Suppressor macrophage (primary cell): ENCODE measurements at places on chromosomes 1 and 21.

DNA sequence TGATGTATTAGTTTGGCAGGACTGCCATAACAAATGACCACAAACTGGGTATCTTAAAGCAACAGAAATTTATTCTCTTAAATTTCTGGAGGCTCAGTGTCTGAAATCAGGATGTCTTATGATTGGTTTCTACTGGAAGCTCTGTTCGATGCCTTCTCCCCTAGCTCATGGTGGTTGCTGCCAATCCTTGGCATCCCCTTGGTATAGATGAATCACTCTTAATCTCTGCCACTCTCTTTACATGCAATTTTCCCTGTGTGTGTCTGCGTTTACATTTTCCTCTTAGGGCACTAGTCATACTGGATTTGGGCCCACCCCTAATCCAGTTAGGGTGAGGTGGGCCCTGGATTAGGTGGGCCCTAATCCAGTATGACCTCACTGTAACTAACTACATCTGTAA, 54.7 kb upstream of the MPC2 start:
- no peak for DNase-seq

DNA sequence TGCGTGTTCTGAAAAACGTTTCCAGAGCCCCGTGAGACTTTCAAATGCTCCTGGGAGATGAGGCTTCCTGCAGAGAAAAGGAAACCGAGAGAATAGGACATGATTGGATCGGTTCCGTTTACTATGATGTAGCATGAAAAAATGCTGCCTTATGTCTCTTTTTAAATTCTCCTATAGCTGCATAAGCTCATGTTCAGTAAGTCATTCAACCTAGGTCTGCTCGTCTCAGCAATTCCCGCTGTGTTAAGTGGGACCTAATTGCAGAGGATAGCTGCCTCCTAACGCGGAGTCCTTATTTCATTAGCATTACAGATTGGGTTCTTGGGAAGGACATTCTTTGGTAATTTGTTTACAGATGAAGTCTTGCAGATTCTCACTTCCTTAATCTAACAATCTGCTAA, 165.3 kb downstream of the GALNT2 start:
- no peak for DNase-seq

GRCh38 chr21:28374881-28375280, 617.8 kb downstream of the LTN1 start:
- no peak for DNase-seq

DNA sequence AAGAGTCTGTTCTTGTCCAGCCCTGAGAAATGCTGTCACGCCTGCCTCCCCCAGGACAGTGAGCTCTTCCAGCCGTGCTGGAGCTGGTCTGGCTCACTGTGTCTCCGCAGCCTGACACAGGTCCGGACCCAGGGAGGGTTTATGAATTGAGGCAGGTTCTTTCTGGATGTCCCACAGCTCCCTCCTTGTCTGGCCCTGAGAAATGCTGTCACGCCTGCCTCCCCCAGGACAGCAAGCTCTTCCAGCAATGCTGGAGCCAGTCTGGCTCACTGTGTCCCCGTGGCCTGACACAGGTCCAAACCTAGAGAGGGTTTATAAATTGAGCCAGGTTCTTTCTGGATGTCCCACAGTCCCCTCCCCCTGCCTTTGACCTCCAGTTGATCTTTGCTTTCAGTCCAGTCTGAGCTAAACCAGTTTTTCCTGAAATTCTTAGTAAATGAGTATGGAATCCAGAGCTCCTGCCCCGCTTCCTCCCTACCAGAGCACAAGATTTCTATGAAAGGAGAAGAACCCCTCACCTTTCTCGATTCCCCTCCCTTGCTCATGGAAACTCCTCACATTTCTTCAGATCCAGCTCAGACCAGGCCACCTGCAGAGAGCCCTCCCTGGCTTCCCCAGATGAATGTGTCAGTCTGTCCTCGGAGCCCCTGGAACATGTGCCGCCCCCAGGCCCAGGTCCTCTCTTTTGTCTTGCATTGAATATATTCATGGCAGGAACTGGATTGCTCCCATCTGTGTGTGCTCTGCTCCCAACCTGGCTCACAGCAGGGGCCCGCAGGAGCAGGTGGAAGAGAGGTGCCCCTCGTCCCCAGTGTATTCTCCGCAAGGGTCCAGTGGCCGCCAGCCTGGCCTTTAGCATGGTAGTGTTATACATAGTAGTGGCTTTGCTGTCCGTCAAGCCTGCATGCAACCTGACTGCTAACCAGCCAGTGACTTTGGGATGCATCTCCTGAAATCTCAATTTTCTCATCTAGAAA, 116.3 kb downstream of the EPHB2 start:
- DNase-seq = no peak

DNA sequence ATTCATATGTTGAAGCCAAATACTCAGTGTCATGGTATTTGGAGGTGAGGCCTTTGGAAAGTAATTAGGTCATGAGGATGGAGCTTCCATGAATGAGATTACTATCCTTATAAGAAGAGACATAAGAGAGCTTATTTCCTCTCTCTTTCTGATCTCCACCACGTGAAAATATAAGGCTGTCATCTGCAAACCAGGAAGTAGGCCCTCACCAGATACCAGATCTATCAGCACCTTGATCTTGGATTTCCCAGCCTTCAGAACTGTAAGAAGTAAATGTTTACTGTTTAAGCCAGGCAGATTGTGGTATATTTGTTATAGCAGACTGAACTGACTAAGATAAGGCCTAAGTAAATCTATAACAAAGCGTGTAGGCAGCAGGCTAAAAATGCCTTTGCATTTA, 25.3 kb downstream of the RBM11 start:
- DNase-seq = peak; percentile 51

GRCh38 chr1:113191579-113192076, 118.6 kb downstream of the LRIG2 start:
- peak; percentile 13 for DNase-seq

DNA sequence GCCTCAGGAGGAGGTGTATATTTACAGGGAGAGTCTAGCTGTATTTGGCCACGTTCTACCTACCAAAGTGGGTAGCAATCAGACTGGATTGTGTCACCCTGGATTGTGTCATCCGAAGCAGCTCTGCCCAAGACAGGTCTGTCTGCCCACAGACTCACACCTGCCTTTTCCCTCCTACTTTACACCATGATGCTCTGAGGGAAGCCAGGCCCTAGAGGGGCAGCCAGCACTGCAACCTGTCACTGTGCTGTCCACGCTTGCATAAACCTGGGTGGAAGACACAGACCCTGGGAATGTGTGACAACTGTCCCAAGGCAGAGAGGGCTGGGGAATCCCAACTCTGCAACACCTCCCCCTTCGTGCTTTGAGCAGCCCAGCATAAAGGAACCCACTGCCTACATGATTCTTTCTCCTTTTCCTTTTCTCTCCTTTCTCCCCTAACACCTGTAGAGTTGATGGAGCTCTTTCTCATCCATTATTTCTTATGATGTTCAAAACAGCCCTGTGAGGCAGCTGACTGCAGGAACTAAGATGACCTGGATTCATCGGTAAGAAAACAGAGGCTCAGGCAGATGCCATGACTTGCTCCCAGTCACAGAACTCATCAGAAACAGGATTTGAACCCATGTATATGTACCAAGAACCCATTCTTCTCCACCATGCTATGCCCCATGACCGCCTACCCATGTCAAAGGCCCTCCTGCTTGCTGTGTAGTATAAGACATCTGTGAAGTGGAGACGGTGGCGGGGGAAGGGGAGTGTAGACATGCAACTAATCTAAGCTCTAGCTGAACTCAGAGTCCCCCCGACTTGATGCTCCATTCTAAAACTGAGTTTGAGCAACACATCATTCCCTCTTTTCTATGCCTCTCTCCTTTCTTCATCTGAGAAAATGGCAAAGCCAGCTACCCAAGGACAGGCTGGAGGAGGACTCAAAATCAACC, 55.9 kb downstream of the ITPKB start:
- DNase-seq = no peak

GRCh38 chr1:54403405-54403804, 2.8 kb downstream of the SSBP3 start:
- DNase-seq = no peak

- no peak for DNase-seq
Measured at GRCh38 chr1:90616395-90616794, 100.7 kb downstream of the BARHL2 start.

DNA sequence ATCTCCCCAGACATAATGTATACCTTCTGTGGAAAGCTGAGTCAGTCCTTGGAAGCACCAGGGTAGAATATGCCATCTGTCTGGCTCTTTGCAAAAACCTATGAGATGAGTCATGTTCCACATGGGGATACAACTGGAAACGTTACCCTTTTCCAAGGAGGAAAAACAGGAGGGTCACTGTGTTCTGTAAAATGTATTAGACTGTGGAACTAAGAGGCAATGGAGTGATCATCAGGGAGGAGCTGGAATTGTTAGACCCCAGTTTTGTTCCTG, 16.1 kb upstream of the PSMD4 start:
- no peak for DNase-seq

GRCh38 chr1:190328361-190328760, 149.3 kb downstream of the BRINP3 start:
- no peak for DNase-seq

- DNase-seq = no peak
Measured at GRCh38 chr1:45883658-45884057, 80.2 kb downstream of the MAST2 start.

- no peak for DNase-seq
Measured at GRCh38 chr1:16321176-16321867, 31.0 kb downstream of the FBXO42 start.

DNA sequence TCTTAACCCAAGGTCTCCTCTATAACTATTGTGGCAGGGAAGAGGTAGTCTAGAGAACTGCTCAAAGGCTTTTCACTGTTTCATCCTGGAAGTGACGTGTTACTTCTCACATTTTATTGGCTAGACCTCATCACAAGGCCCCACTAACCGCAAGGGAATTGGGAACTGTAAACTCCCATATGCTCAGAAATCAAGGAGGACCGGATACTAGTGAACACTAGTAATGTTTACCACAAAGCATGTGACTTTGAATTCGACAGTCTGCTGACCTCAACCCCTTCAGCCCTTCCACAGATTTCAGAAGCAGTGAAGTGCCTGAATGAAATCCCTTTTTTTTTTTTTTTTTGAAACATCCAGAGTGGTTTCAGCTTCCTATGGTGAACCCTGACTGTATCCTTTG, 3.4 kb upstream of the EEIG2 start:
- peak; percentile 94 for DNase-seq
